ENCODE measurements at places on chromosomes 3 and 15.

- DNase-seq = no peak
Observed at GRCh38 chr15:50904211-50904610, 4.3 kb upstream of the AP4E1 start.

GRCh38 chr3:83460052-83460451 lies 1498.7 kb upstream of the CADM2 start:
- no peak for DNase-seq

- no peak for DNase-seq
Observed at GRCh38 chr3:34260271-34261000, 462.0 kb downstream of the PDCD6IP start.

GRCh38 chr15:25886498-25887140 lies 23.5 kb upstream of the ATP10A start:
- no peak for DNase-seq

GRCh38 chr3:99256788-99257187 lies 355.3 kb upstream of the DCBLD2 start:
- no peak for DNase-seq

DNA sequence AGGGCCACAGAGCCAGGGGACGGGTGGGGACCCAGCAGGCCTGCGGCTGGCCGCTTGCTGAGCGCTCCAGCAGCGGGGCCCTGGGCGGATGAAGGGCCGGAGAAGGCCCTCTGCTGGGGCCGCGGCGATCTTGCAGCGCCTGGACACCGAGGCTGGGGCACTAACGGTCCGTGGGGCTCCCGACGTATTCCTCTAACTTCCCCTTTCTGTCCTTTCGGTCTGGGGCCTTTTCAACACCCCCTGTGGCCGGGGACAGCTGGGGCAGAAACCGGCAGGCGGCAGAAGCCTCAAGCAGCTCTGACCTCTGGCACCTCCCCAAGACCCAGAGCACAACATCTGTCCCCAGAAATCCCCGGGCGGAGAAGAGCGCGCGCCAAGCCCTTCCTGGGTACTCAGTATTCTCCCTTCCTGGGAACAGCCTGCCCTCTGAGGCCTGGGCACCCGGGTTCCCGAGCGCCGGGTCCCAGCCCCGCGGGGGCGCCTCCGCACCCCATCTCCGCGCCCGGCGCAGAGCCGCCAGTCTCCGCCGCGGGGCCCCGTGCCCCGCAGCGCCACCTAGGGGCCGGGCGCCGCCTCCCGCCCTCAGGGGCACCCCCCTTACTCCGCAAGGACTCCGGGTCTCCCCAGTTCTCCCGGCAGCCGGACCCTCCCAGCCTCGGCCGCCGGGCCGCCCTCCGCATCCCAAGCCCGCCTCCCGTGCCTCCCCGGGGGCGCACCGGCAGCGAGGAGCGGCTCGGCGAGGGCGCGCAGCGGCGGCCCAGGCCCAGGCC lies 582 bp upstream of the SLCO3A1 start:
- no peak for DNase-seq

DNA sequence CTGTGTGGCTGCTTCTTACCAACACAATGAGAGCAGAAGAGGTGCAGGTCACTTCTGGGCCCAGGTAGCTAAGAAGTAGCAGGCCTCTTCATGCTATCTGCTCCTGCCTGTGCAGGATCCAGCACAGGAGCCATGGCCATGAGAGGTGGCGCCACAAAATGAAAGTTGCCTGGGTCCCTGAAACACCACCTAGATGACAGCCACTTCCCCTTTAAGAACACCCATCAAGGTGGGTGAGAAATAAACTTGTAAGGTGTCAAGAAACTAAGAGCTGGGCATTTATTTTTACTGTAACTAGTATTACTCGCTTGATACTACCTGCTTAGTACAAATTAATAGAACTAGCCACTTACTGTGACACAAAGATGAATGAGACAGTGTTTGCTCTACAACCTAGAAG lies 484.6 kb upstream of the TBL1XR1 start:
- DNase-seq = no peak

- DNase-seq = no peak
Observed at GRCh38 chr15:89776274-89777072, at the start of gene MESP2. TSS of gene MESP2 (plus strand) at chr15:89776332. CDS start at chr15:89776358, 26 bp downstream.

DNA sequence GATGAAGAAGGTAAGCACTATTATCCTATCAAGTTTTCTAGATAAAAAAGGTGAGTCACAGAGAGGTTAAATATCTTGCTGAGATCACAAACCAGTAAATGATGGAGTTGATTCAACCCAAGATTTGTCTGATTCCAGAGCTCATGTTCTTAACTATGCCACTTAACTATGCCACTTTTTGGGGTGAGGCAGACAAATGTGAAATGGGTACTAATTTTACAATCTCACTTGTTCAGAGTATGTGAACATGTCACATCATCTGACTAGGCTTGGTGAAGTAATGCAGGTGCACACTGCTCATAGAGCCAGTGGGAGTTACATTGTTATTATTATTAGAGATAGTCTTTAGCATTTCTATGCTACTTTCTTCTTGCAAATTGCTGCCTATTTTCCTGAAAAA lies 2.0 kb downstream of the DRD3 start:
- DNase-seq = no peak

- DNase-seq = no peak
Observed at GRCh38 chr3:35544976-35545375, 94.3 kb upstream of the ARPP21 start.

- DNase-seq = no peak
Observed at GRCh38 chr3:32825601-32826375, 8.0 kb downstream of the TRIM71 start.

GRCh38 chr15:83762367-83762766 lies 108.4 kb downstream of the ADAMTSL3 start:
- DNase-seq = no peak

DNA sequence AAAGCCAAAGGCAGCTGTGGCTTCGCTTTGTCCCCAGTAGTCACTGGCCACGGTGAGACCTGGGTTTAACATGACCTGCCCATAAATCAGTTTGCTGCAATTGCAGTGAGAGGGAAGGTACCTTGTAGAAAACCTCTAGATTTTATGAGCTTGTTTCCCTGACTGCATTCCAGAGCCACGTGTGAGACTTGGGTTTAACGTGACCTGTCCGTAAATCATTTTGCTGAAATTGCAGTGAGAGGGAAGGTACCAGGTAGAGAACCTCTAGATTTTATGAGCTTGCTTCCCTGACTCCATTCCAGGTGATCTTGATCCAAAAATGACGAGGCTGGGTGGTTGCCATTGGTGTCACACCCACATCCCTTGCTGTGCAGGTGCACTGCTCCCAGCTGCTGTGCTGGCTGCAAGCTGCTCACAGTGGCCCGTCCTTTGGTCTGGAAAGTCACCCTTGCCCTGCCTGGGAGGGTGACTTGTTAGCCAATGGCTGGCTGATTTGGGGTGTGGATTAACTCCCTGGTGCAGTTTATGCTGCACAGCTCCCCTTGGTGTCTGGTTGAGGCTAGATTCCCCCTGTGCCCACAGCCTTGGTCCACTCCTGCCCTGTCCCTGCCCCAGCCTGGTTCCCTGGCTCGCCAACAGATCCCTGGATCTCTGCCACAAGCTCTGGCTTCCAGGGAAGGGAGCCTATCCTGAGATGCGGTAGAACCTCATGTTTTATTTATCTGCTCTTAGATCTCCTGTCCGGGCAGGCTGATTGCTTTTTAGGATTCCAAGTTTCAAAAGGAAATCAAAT lies 192.7 kb upstream of the CTDSPL start:
- no peak for DNase-seq

- DNase-seq = peak; percentile 44
Observed at GRCh38 chr3:51591231-51591630, 52.7 kb downstream of the RAD54L2 start.

- no peak for DNase-seq
Observed at GRCh38 chr3:46083956-46084355, 56.7 kb upstream of the XCR1 start.

DNA sequence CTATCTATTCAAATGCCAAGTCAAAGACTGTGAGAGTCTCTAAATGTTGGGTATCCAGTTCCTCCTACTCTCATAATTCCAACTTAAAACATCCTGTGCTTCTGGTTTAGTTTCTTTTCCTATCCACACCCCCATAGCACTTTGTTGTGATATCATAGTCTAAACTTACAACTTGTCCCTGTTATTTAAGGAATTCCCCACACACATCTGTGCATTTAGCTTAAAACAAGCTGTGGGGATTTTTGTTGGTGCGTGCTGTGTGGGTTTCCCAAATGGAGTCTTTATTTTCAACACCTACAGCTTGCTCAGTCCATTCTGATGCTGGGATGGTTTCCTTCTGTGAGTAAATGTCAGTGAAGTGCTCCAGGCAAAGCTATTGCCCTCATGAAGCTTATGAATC lies 167.3 kb downstream of the GMNC start:
- no peak for DNase-seq

DNA sequence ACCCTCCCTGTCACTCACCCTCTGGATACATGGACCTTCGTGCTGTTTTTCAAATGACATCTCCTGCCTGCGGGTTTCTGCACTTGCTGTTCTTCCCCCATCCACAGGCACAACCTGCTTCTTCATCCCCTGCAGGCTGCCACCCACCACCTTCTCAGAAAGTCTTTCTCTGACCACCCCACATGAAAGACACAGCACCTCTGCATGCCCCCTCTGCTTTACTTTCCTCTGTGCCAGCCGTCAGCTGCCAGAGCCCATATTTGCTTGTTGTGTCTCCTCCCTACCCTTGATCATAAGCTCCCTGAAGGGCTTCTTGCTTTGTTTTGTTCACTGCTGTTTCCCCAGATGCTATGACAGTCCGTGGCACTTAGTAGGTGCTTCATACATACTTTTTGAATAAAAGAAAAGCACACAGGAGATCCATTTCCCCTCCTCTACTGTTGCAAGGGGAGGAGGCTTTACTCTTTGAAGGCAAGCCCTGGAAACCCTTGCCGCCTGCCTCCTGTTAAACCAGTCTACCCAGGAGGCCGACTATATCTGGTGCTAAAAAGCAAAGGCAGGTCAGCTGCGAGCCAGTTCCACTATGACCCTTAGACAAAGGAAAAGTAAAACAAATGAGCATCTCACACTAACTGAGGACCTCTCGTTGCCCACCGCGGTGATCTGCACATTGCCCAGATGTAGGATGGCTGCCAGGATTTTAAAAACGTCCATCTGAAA lies 31.9 kb downstream of the MYO5C start:
- no peak for DNase-seq

DNA sequence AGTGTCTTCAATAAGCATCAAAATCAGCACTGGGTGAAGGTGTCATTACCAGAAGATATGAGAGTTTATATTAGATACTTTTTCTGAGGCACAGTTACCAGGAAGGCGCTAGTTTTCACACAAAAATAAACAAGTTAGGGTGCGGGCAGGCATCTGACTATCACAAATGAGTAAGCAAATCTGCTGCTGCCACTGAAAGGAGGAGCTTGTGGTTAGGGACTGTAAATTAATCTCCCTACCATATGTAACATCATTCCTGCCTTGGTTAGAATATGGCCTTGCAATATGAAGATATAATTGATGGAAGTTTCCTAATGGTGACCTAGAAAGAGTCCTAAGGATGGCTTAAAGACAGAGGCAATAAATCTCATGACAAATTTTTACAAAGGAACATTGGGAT lies 19.5 kb upstream of the EID1 start:
- peak; percentile 23 for DNase-seq

DNA sequence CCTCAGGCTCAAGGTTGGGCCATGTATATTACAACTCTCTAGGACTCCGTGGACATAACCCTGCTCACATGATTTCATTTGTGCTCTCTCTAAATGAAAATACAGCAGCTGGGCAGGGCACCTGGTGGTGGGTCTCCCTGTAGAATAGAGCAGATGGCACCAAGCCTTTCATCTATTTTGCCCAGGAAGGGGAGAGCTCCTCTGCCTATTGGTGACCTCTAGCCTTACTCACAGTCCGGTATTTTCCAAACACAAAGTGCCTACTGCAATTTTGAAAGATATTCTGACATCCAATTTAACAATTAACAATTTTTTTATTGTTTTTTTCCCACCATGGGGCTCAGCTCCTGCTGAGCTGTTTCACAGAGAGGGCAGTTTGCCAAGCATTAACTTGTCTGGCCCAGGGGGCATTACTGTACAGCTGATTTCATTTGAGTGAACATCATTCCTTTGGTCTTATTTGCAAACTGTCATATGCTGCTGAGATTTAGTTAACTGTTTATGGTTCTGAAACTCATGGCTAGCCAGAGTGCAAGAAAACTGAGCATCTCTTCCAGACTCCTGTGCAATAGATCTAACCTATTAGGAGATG lies 474.0 kb downstream of the EPHB1 start:
- DNase-seq = no peak

- no peak for DNase-seq
Observed at GRCh38 chr3:160992712-160993111, 112.4 kb downstream of the B3GALNT1 start.

- no peak for DNase-seq
Observed at GRCh38 chr3:4729061-4729973, 236.2 kb downstream of the ITPR1 start.

DNA sequence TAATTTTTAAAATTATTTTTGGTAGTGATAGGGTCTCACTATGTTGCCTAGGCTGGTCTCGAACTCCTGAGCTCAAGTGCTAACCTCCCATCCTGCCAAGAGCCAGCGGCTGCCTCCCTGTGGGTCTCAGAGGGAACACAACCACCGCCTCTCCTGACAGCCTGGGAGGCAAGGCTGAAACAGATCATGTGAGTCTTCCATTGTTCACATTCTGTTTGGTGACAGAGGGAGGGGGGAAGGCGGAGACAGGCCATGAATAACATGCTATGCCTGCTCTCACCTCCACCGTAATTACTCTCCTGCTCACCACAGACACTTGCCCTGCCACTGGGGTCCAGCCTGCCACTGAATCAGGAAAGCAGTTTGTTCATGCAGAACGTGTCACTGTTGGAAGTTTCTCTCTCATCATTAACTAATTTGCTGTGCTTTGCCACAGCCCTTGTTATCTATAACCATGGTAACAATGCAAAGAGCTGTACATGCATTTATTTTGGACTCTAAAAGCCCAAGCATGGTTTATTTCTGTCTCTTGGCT lies 78.4 kb upstream of the RASGRF1 start:
- DNase-seq = no peak

GRCh38 chr15:61421938-61422337 lies 192.8 kb upstream of the RORA start:
- no peak for DNase-seq

- peak; percentile 7 for DNase-seq
Observed at GRCh38 chr15:39657668-39658067, 76.8 kb downstream of the THBS1 start.

- DNase-seq = no peak
Observed at GRCh38 chr3:39577541-39577940, 110.1 kb downstream of the MOBP start.

DNA sequence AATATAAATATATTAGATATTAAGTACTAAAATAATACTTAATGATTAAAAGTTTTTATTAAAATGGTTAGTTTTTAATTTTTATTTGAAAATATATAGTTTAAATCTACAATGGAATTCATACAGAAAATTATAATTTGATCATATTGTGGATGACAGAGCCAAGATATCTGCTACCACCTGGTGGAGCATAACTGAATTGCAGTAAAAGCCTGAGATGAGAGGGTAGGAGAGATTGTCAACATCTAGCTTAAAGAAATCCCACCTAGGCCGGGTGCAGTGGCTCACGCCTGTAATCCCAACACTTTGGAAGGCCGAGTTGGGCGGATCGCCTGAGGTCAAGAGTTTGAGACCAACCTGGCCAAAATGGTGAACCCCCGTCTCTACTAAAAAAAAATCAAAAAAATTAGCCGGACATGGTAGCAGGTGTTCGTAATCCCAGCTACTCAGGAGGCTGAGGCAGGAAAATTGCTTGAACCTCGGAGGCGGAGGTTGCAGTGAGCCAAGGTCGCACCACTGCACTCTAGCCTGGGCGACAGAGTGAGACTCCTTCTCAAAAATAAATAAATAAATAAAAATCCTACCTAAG lies 25.1 kb upstream of the CSTA start:
- no peak for DNase-seq

GRCh38 chr3:115922681-115923347 lies 299.5 kb downstream of the GAP43 start:
- peak; percentile 16 for DNase-seq

- DNase-seq = no peak
Observed at GRCh38 chr3:117750674-117751269, 1041.2 kb downstream of the TUSC7 start.

All from AG04449 (cell line).